ENCODE measurements at places on chromosomes 3 and 15.
A peak's percentile ranks its signal among the peaks of the same experiment; 100 is the strongest.

DNA sequence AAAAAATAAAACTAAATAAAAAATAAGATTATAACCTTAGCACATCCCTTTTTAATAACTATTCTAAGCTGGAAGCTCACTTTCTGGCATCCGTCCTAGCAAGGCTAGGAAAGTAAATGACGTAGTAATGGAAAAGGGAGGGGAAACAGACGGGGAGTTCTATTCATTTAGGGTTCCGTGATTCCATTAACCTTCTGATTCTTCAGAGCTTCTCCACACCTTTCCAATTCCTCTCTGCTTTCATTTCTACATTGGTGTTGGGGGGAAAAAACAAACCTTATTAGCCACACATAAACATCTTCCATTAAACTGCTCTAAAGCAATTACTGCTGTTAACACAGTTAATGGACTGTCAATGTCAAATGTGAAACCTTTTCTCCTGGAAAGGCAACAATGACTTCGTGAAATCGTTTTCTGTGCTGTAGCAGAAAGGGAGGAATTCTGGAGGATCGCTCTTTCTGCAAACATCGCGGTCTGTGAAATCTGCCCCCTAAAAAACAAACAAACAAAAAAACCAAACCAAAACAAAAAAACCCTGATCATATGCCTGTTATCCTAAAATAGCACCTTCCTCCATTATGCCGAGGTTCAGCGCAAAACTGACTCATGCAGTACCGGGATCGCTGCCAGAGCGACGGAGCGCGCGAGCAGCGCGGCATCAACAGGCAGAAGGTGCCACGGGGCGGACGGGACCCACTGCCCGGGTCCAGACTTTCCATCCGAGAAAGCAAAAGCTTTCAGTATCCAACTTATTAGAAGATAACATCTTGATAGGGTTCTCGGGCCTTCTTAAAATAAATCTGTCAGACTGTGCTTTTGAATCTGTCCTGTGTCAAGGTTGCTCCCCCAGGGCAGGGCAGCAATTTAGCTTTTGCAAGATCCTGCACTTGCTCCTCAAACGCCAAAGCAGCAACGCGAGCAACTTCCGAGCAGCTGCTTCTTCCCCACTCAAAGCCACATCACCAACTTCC, 156.2 kb downstream of the FGF12 start:
- DNase-seq = peak; percentile 7

- DNase-seq = no peak
These were observed 241.6 kb upstream of the CNTN6 start for GRCh38 chr3:851098-851790.

- no peak for DNase-seq
These were observed 30.0 kb downstream of the XXYLT1 start for GRCh38 chr3:195240939-195241338.

GRCh38 chr3:175386630-175387029, 527.5 kb downstream of the NAALADL2 start:
- no peak for DNase-seq

Measured in SK-N-DZ (cell line).